GM12865 (cell line): ENCODE measurements at places on chromosomes 16 and 17.

GRCh38 chr17:57114085-57114673, 29.1 kb downstream of the AKAP1 start:
- DNase-seq: peak; percentile 51

DNA sequence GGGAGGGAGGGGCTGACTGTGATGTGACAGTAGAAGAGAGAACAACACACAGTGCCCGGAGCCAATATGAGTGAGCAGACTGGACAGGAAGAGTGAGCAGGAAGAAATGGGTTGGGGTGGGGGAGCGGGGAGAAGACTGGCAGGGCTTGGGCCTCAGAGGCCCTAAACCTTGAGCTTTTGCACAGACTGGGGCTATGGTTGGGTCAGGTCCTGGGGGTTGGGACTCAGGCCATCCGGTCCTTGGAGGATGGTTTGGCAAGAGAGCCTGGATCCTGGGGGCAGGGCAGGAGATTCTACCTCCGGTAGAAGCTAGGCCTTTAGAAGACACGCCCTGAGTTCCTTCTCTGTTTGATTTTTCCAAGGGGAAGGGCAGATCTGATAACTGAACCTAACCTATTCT, 1.1 kb downstream of the CAMTA2 start:
- DNase-seq: peak; percentile 20

- no peak for DNase-seq
Observed at GRCh38 chr16:23509441-23509754, 896 bp downstream of the GGA2 start.

DNA sequence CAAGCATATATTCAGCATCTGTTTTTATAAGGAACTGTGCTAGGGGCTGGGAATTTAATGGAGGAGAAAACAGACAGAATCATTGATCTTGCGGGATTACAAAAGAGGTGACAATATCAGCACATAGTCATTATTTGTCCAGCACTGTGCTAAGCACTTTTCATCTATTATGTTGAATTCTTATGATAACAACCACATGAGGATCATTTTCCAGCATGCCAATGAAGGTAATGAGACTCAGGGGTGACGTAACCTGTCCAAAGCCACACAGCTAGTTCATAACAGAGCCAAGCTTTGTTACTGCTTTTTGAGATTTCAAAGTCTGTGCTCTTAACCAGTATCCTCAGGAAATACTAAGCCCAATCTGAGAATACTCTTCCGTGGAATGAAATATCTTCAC, 503.3 kb downstream of the CDH13 start:
- no peak for DNase-seq

- DNase-seq: no peak
Observed at GRCh38 chr16:15686287-15686686, 36.2 kb downstream of the NDE1 start.

- DNase-seq: no peak
Observed at GRCh38 chr17:36608280-36608679, 6.9 kb downstream of the MRM1 start.

DNA sequence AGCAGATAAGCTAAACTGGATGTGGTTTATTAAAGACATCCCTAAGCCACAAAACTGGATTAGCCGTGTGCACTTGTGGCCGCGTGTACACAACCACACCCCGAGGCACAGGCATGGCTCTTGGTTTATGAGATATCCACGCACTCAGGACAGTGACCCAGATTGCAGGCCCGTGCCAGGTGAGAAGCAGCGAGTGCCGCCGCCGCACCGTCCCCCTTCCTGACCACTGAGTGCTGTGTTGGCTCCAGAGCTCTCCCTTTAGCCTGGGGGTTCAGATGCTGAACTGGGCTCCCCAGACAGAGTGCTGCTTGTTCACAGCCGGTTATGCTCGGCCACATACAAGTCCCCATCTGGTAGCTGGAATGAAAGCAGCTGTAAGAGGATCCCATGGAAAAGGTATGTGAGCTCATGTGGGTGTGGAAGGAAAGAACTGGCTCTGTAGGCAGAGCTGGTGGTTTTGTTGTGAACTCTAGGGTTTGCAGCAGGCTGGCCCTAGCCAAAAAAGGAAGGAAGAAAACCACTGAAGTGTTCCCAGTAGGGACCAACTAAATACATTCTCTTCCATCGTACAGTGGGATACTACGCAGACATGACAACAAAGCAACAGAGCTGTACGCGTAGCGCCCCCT, 29.5 kb downstream of the KNOP1 start:
- no peak for DNase-seq

- DNase-seq: no peak
Observed at GRCh38 chr17:44794851-44795413, 35.2 kb downstream of the GJC1 start.

- DNase-seq: peak; percentile 49
Observed at GRCh38 chr17:42414704-42415409, 8.2 kb downstream of the CAVIN1 start.

GRCh38 chr17:67289181-67289876, 44.3 kb upstream of the HELZ start:
- no peak for DNase-seq

GRCh38 chr17:81977211-81977808, at the start of gene ASPSCR1:
ASPSCR1 (plus strand) TSS chr17:81977629; CDS start chr17:81977647, 18 bp downstream.
- DNase-seq: peak; percentile 97

- DNase-seq: no peak
Observed at GRCh38 chr16:50276326-50276640, 9.9 kb downstream of the ADCY7 start.

GRCh38 chr17:7393613-7394451, 493 bp downstream of the PLSCR3 start:
- DNase-seq: no peak

GRCh38 chr17:9228408-9229159, 207.3 kb downstream of the NTN1 start:
- DNase-seq: no peak

DNA sequence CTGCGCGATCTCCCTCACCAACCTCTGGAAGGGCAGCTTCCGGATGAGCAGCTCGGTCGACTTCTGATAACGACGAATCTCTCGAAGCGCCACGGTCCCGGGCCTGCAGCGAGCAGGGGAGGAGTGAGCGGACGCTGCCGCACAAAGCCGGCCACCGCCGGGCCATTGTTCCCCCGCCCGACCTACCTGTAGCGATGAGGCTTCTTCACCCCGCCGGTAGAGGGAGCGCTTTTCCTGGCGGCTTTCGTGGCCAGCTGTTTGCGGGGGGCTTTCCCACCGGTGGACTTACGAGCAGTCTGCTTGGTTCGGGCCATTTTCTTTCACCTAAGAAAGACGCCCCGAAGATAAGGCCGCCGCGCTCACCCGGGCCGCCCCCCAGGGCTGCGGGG, 5.8 kb upstream of the UNK start:
- DNase-seq: peak; percentile 82

GRCh38 chr16:19524356-19524615, 544 bp downstream of the CCP110 start:
- no peak for DNase-seq

DNA sequence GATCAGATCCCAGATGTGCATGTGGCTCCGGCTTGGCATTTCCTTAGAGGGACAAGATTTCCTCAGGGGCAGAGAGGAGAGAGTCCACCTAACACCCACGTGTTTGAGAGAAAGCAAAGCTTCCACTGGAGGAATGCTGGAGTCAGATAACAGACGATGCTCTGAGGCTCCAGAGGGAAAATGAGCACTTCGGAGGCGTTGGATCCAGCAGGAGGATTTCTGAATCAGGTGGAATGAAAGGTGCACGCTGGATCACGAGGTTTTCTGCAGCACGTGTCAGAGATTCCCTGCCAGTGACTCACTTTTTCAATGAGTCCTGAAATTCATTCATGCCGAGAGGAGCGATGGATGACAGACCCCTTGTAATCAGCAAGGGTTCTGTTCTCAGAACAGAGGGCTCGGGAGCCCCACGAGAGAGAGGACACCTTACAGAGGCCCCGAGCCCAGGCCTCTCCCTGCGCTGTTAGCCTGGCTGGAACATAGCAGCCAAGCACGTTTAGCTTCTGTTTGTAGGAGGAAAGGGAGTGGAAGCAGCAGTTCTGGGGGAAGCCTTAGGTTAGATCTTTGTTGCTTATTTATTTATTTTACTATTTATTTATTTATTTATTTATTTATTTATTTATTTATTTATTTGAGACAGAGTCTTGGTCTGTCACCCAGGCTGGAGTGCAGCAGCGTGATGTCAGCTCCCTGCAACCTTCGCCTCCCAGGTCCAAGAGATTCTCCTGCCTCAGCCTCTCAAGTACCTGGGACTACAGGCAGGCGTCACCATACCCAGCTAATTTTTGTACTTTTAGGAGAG, 49.3 kb upstream of the JPH3 start:
- no peak for DNase-seq

DNA sequence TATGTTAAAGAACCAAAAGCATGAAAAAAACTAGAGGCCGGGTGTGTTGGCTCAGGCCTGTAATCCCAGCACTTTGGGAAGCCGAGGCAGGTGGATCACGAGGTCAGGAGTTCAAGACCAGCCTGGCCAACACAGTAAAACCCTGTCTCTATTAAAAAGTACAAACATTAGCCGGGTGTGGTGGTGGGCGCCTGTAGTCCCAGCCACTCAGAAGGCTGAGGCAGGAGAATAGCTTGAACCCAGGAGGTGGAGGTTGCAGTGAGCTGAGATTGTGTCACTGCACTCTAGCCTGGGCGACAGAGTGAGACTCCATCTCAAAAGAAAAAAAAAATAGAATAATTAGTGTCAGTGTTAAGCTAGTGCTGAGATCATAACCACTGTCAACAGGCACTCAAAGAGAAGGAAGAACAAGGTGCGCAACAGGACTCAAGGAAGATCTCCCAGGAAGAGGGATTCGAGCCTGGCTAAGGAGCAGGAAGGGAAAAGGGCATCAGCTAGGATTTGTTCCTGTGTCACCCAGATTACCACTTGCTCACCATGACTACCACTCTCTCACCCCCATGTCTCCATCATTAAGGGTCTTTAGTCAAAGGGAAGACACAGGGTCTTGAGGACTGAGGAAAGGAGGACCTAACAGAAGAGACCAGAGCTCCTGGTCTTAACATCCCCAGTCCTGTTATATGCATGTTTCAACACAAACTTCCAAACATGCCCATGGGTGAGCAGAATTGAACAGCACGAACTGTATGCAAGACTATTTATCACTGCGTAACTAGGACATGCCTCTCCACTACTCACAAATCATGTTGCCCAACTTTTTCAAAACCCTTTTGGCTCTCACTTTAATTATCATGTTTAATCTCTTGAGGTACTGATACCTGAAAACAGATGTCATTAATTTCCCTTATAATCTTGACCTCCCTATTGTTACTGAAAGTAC, 88.3 kb upstream of the PLEKHM1 start:
- peak; percentile 3 for DNase-seq

GRCh38 chr16:88856122-88856827, 472 bp downstream of the GALNS start:
- no peak for DNase-seq

GRCh38 chr17:69437475-69437874, 23.0 kb downstream of the MAP2K6 start:
- DNase-seq: no peak

GRCh38 chr16:84952335-84953189, 58.8 kb downstream of the ZDHHC7 start:
- peak; percentile 84 for DNase-seq

DNA sequence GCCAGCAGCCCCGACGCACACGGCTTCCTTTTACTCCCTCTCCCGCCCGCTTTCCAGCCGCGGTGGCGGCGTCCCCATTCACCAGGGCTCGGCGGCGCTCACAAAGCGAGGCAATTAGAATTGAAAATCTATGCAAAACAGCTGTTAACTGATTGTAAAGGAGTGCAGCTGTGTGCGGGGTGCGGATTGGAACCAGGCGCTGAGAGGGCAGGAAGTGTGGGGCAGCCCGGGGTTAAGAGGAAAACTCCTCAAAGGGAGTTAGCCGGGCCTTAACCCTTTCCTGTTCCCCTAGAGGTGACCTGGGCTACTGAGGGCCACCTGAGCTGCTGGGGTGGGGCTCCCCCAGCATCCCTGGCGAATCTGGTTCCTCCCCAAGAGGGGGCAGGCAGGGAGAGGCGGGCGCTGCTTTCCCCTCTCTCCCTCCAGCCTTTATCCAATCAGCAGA, 5.8 kb upstream of the GSE1 start:
- DNase-seq: peak; percentile 59

DNA sequence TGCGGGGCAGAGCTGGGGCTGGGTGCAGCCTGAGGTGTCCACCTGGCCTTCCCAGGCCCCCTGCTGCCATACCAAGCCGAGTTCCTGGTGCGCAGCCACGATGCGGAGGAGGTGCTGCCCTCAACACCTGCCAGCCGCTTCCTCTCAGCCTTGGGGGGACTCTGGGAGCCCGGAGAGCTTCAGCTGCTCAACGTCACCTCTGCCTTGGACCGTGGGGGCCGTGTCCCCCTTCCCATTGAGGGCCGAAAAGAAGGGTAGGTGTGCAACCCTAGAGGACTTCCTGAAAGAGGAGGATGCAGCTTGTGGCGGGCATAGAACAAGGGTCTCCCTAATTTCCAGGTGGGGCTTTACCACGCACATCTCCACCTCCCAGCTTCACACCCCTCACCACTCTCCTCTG, 2.5 kb downstream of the SGCA start:
- DNase-seq: no peak

- peak; percentile 81 for DNase-seq
Observed at GRCh38 chr17:27630607-27631410, at the start of gene LGALS9. LGALS9 (plus strand) TSS chr17:27631188; CDS start chr17:27631266, 78 bp downstream.

GRCh38 chr16:69110406-69110805, 5.0 kb downstream of the HAS3 start:
- DNase-seq: no peak

- DNase-seq: peak; percentile 94
Observed at GRCh38 chr17:55437159-55437605, 15.5 kb upstream of the MMD start.

DNA sequence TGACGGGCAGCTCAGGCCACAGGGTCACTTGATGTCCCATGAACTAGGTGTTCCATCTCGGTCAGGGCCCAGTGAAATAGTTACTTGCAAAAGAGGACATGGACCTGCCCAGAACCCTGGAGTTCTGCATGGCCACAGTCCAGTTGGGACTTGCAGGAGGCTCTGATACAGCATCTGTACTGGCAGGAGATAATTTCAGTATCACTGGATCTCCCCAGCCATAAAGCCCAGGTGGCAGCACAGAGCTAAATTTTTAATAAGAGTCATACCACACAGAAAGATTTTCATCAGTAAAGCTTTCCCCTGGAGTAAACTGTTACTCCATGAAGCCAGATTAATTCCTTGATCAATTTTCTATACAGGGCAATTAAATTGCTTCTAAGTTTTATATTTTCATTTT, 18.0 kb upstream of the SLC16A5 start:
- DNase-seq: no peak

GRCh38 chr16:75087375-75087979, 29.1 kb downstream of the LDHD start:
- peak; percentile 18 for DNase-seq

GRCh38 chr17:79410681-79411080, 200.2 kb downstream of the RBFOX3 start:
- DNase-seq: no peak

DNA sequence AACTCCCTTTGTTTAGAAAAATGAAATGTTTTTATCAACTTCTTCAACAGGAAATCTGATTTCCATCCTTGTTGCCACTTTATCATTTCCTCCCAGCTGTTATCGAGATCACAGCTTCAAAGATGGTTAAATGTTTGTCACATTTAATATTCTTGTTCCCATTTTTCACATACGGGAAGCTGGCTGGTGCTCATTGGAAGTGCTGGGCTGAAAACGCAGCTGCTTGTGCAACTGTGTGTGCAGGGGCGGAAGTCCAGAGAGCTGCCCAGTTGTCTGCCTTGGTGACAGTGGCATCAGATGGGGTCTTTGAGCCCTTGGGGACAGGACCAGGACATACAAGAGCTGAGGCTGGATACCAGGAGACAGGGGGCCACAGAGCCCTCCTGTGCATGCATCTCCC, 549.2 kb upstream of the CDH11 start:
- DNase-seq: no peak
